ENCODE measurements at places on chromosomes 6 and 20.

DNA sequence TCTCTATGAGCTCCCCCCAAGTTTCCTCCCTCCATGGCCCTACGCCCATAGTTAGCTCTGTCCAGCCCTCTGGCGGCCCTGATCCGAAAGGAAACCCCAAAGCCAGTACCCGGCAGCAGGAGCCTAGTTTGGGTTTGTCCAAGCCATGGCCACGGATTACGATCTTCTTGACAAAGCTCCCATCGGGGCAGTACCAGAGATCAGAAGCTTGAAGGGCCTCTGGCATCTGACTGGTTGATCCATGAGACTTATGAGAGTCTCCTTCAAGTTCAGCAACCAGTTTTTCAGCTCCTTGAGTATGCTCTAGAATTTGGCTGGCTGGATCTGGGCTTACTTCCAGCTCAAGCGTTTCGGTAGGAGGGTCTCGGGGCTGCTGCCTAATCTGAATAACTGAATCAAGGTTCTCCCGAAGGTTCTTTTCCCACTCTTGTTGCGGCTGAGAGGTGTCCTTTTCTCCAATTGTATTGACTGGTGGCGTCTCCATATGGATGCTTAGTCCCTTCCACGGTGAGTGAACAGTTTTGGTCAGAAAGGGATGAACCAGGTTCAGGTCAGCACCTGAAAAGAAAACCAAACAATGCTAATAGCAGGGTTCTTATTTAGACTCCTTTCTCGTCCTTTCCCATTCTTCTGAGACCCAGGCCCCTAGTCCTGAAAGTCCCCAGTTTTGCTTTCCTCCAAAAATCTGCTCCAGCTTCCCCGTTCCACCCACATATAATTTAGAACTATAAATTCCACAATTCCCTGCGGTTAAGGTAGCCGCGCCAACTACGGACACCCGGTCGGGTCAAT lies 595 bp downstream of the FKBPL start:
- no peak for DNase-seq

- DNase-seq, result no peak
Measured at GRCh38 chr6:151196555-151196954, 43.2 kb upstream of the AKAP12 start.

GRCh38 chr6:1615853-1616420 lies 6.2 kb downstream of the FOXC1 start:
- no peak for DNase-seq

DNA sequence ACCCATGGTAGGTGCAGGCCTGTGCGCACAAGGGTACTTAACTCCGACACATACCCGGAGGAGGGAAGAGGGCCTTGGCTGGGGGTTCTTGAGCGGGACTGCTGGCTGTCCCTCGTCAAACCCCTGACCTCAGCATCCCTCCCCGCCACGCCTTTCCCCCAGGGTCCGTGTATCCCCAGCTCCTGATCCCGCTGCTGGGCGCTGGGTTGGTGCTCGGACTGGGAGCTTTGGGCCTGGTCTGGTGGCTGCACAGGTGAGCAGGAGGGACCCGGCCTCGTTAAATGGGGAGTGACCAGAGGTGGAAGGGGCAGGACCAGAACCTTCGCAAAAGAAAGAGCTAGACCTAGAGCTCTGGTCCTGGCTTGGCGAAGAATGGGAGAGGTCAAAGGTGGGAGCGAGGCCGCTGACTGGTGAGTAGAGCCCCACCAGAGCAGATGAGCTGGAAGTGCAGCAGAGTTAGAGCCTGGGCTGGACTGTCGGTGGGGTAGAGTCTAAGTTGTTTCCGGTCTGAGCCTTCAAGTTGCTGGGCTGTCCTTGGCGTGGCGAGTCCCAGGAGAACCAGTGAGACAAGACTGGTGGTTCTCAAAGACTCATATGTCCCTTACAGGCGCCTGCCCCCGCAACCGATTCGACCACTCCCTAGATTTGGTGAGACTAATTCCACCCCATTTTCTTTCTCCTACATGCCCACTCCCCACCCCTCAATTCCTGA lies 963 bp downstream of the MPIG6B start:
- no peak for DNase-seq

DNA sequence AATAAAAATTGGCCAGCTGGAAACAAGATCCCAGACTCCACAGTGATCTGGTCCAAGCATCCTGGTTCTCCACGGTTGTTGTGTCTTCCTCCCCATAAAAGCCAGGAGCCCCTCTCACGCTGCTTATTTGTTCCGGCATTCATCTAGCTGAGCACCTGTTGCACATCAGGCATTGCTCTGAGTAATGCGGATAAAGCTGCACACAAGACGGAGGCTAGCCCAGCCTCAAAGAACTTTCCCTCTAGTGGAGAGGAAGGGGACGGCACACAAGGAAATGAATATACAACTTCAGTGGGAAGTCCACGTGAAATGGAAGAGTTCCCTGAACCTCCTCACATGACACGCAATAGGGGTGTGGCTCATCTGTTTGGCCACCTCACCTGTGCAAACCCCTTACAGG lies 30.3 kb upstream of the NXT1 start:
- DNase-seq, result peak; percentile 9

DNA sequence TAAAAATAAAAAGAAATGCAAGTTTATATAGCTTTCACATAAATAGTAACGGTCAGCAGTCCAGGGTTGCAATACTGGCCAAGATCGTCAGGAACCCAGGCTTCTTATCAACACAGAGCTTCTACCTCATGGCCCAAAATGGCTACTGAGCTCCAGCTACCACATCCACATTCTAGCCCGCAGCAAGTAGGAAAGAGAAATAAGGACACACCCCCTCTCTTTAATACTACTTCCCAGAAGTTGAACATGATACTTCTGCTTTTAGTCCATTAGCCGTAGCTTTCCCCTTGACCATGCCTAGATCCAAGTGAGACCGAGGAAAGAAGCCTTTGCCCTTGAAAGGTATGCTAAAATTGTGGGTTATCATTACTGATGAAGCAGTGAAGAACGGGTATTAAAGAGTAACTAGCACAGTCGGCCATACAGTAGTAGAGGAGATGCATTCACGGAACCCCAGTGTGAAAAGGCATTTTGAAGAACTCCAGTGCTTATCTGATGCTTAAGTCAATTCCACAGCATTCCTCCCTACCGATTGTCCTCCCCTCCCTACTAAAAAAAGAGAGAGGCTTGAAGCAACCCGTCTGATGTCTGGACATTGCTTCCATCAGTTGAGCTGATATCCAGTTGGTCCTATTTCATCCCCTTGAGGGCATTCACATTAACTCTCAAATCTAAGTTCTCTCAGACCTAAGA lies 226.9 kb upstream of the RREB1 start:
- DNase-seq, result no peak

GRCh38 chr6:131519670-131520436 lies 53.2 kb upstream of the ARG1 start:
- peak; percentile 52 for DNase-seq

- no peak for DNase-seq
Measured at GRCh38 chr20:37288091-37288490, 1.4 kb upstream of the MANBAL start.

- no peak for DNase-seq
Measured at GRCh38 chr6:4603856-4604369, 172.3 kb upstream of the CDYL start.

- no peak for DNase-seq
Measured at GRCh38 chr6:16803294-16804200, 42.3 kb upstream of the ATXN1 start.

GRCh38 chr6:160049346-160049745 lies 72.3 kb upstream of the SLC22A1 start:
- no peak for DNase-seq

GRCh38 chr20:63232235-63233060 lies 3.3 kb upstream of the BIRC7 start:
- DNase-seq, result no peak

- no peak for DNase-seq
Measured at GRCh38 chr6:925656-926213, 232.8 kb upstream of the EXOC2 start.

DNA sequence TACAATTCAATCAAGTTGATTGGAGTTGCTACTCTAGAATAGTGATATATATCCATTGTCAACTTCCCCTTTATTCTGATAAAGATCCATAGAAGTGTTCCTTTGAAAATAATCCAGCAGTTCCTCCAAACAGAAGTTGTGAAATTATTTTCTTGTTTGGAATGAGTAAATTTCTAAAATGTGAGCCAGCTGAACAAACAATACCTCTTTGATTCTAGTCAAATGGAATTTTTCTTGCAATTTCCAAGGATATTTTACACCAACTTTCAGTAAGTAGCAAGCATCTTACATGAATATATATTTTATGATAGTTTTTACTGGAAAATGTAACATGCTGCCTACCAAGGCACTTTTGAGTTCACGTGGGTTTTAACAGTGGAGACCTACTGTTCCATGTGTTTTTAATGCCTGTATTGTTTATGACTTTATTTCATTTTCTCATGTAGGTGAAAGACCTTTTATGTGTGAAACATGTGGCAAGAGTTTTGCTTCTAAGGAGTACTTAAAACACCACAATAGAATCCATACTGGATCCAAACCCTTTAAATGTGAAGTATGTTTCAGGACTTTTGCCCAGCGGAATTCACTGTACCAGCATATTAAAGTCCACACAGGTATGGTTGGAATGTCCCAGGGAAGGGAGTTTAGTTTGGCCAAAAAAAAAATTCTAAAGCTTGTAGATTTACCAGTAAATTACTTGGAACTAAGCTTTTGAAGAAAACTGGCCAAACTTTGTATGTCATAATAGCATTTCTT lies 6.5 kb downstream of the GZF1 start:
- no peak for DNase-seq

- no peak for DNase-seq
Measured at GRCh38 chr6:168660400-168660945, 219.5 kb downstream of the SMOC2 start.

DNA sequence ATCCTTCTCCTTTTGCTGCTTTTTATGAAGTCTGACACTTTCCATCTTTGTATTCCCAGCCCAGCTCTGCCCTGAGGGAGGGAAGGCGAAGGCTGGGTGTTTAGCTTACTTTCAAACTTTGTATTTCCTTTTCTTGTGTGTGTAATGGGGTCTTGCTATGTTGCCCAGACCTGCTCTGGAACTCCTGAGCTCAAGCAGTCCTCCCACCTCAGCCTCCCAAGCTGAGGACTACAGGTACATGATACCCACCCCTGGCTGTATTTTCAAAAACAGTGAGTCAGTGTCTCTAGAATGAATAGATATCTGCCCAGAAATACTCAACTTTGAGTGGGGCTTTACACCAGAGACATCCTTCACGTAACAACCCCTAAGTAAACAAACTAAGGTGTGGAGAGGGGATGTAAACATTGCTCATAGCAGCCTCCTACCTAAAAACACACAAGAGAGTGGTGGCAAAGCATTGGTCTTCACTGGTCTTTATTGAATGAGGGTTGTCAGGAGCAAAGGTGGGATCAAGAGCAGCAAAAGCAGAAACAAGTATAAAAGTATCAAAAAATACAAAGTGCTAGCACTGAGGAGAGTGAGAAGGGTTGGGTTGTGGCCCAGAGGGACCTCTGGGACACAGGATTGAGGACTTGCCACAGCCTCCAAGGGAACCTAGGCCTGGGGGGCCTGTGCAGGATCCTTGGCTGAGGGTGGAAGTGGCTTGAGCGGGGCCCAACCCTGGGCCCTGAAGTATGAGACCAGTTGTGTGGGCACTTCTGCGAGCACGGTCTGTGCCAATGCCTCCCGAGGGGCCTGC lies 10.2 kb downstream of the SPAG4 start:
- DNase-seq, result no peak

DNA sequence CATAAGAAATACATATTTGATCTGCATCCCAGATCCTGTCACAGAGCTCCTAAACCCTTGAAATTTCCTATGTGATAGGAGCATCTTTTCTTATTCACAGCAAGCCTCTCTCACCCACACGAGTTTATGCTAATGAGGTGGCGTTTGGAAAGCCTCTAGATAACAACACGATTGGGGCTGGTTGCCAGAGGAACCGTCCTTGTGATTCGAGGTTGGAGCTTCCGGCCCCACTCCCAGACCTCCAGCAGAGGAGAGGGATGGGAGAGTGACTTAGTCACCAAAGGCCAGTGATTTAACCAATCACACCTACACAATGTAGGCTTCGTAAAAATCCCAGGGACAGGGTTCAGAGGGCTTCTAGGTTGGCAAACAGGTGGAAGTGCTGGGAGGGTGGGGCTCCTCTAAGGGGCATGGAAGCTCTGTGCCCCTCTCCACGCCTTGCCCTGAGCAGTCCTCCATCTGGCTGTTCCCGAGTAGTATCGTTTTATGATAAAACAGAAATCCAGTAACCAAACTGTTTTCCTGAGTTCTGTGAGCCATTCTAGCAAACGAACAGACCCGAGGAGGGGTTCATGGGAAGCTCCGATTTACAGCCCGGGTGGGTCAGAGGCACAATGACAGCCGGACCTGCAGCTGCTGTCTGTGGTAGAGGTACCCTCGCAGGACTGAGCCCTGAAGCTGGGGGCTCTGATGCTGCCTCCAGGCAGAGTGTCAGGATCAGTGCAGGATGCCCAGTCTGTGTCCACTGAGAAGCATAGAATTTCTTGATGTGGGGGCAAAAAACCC lies 238.1 kb upstream of the ARID1B start:
- no peak for DNase-seq

- no peak for DNase-seq
Measured at GRCh38 chr6:169994739-169995138, 243.3 kb downstream of the ERMARD start.

DNA sequence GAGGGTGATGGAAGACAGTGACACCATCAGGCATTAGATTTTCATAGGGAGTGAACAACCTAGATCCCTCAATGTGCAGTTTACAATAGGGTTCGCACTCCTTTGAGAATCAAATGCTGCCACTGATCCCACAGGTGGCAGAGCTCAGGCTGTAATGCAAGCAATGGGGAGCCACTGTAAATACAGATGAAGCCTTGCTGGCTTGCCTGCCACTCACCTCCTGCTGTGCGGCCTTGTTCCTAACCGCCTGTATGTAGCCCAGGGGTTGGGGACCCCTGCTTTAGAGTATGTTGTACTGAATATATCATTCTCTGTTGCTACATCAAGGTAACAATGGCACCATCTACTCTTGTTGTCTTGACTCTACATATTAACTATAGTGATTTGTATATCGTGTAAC lies 37.1 kb downstream of the TPD52L1 start:
- DNase-seq, result no peak

DNA sequence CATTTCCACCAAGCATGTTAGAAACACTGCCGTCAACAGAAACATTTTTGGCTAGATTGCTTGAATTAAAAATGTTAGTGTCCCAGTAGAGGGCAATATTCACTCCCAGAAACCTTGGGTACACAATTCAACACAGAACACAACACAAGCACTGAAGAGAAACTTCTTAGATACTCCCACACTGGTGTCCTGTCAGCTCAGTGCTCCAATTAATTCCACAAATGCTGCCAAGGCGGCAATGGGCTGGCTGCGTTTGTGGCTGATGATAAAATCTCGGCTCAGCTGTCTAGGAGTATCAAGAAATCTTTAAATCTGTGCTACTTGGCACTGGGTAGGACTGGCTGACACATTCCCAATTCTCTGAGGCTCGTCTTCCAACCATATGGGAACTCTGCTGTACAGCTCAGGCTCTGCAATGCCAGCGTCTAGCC lies 39.3 kb downstream of the BEND3 start:
- peak; percentile 18 for DNase-seq

- no peak for DNase-seq
Measured at GRCh38 chr20:32641464-32641863, 32.3 kb downstream of the C20orf203 start.

All from GM12865 (cell line).